ENCODE measurements at places on chromosomes 13 and 19.

DNA sequence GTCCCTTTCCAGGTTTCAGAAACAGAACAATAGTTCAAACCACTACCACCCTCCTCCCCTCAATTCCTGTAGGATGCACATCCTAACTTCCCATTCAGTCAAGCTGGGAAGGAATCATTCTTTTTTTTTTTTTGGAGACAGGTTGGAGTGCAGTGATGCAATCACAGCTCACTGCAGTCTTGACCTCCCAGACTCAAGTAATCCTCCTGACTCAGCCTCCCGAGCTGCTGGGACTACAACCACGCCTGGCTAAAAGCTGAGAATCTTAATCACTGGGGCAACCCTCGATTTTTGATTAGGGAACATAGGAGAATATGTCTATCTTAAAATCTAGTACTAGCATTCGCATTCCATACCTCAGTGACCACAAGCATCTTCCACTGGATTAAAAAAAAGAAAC, 146.2 kb downstream of the ABCC4 start:
- DNase-seq, result no peak

DNA sequence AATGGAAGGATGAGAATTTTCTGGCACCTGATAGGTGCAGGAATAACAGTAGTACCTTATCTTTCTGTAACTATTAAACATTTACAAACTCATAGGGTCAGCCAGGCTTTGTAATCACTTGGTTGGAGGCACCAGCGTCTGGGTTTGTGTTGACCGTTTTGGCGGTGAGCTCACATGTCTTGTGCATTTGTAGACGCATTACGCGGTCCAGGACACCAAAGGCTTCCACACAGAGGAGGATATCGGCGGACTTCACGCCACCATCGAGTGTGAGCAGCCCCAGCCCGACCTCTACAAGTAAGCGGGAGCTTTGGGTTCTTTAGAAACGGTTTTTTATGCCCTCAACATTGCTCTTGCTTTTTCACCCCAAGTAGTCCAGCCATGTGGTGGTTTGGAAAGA, 129.3 kb downstream of the ATP11A start:
- DNase-seq, result no peak

DNA sequence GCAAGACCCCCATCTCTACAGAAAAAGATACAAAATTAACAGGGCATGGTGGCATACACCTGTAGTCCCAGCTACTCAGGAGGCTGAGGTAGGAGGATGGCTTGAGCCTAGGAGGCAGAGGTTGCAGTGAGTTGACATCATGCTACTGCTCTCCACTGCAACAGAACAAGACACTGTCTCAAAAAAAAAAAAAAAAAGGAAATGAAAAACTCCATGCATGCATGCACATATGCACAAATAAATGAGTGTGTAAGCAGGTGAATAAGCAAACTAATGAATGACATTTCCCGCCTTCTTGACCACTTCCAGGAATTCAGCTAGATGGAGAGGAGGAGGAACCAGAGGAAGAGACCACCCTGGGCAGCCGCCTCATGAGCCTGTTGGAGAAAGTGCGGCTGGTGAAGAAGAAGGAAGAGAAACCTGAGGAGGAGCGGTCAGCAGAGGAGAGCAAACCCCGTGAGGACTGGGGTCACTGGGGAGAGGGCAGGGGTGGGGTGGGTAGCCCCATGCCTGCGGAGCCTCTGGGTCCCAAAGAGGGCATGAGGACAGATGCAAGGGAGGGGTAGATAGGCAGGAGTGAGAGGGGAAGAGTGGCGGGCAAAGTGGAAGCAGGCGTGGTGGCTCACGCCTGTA, 58.8 kb downstream of the RYR1 start:
- no peak for DNase-seq

DNA sequence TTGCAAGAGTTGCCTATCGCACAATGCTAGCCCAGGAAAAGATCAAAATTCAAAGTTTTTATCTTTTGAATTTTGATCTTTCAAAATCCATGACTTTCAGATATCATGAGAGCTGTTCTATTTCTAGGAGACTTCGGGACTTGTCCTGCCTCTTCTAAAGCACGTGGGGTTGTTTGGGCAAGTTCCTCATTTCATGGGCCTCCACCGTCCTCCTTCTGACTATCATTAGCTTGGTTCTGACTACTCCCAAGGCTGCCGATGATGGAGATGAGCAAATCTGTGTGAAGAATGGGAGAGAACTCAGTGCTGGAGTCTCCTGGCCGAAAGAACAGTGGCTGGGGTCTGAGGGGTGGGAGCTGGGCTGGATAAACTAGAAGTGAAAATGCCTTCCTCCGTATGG, 86.5 kb downstream of the COL4A1 start:
- no peak for DNase-seq

GRCh38 chr19:953445-954271, 27.8 kb downstream of the ARID3A start:
- no peak for DNase-seq

DNA sequence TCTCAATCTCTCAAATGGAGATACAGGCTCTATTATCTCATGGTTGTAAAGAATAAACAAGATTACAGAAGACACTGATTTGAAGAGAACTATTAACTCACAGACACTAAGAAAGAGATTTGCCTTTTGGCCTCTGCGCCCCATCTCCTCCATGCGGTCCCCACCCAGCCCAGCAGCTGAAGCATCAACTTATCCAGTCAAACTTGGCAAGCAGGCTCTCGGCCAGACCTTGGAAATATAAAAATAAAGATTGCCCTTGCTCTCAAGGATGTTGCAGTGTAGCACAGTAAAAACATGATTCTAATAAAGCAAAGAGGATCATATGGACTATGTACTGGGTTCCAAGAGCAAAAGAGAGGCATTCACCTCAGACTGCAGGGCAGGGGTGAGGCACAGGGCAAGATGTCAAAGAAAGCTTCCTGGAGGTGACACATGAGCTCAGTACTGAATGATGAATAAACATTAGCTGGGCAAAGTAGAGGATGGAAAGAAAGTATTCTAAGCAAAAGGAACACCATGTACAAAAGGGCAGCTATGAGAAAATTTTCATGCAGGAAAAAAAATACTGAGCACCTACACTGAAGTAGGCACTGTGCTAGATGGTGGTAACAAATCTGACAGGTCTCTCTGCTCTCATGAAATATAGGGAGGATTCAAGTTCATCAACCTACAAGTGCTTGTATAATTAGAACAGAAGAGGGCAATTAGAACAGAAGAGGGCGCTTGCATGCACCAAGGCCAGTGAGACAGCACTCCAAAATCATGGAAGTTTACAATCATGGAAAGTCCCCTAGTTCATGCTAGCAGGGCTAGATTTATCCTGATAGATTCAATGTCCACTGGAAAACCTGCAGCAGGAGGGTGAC, 85.0 kb downstream of the SACS start:
- DNase-seq, result peak; percentile 43

- no peak for DNase-seq
These were observed 31.2 kb downstream of the ZNF536 start for GRCh38 chr19:30403203-30403985.

- DNase-seq, result no peak
These were observed 126.6 kb upstream of the KLF5 start for GRCh38 chr13:72932250-72932649.

DNA sequence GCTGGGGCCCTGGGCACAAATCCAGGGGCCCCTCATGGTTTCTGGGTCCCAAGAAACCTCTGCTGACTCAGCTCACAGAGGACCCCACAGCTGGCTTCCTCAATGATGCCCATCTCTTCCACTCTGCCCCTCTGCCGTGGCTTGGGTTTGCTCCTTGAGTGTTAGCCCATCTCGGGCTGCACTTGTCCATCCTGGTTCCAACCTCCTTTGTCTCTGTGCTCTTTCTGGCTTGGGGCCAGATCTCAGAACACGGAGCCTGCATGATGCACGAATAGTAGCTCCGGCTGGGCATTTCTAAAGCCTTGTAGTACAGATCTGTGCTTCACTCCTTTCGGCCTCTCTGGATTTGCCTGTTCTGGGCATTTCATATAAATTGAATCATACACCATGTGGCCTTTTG, 53.8 kb downstream of the F2RL3 start:
- no peak for DNase-seq

DNA sequence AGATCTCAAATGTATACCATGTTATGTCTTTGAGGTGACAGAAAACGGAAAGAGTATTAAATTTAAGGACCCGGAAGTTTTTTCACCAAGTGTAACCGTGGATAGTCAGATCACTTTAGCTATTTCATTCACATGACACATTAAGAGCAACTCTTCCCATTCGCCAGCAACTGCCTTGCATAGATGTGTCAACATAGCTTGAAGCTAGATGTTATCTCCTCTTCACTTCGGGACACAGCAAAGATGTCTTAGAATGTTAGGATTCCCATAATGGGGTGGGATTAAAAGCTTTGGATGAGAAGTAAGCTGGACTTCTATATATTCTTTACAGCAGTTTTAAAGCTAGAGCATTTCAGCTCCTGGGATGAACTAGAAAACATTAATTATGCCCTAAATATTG, 1135.9 kb upstream of the PCDH20 start:
- DNase-seq, result no peak

DNA sequence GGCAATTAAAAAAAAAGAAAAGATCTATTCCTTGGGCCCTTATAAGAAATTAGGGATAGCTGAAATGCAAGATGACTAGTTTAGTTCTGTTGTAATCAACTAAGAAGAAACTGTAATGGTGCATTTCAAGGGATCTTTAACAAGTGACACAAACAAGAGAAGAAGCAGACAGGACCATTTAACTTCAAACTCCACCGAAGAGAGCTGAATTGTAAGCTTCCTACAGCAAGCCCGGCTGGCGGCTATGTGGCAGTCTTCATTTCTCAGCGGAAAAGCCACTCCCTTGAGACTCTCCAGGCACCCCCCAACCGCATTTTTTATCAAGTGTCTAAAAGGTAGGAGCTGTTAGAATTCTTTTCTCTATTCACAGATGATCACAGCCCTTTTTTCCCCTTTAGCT, 305.2 kb upstream of the ZNF507 start:
- no peak for DNase-seq

DNA sequence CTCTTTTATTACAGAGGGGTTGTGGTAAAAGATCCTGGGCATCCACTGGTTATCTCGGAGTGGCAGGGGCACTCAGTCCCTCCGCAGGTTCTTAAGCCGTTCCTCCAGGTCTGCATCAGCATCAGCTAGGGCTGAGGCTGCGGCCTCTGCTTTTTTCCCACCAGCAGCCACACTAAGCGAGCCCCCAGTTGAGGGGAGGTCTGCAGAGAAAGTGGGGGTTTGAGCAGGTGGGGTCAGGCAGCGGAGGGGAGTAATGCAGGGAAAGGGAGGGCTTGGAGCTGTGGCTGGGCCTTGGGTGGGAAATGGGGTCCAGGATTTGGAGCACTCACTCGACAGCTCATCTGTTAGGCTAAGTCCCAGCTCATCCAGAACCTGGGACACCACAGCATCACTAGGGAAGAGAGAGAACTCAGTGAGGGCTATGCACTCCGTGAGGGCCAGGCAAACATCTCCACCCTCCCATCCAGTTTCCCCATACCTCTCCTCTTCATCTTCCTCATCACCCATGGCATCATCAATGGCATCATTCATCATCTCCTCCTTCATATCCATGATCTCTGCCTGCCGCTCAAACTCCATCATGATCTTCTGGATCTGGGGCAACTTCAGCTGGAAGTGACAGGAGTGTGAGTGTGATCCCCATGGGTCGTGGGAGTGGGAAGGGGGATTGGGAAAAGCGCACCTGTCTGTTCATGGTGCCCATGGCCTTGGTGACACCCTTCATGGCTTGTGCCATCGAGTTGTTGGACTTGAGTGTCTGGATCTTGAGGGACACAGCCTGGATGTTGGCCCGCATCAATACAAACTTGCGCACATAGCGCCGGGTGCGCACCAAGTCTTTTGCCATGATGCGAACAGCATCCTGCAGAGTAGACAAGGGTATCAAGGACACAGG, 3.1 kb downstream of the CHMP2A start:
- DNase-seq, result no peak

DNA sequence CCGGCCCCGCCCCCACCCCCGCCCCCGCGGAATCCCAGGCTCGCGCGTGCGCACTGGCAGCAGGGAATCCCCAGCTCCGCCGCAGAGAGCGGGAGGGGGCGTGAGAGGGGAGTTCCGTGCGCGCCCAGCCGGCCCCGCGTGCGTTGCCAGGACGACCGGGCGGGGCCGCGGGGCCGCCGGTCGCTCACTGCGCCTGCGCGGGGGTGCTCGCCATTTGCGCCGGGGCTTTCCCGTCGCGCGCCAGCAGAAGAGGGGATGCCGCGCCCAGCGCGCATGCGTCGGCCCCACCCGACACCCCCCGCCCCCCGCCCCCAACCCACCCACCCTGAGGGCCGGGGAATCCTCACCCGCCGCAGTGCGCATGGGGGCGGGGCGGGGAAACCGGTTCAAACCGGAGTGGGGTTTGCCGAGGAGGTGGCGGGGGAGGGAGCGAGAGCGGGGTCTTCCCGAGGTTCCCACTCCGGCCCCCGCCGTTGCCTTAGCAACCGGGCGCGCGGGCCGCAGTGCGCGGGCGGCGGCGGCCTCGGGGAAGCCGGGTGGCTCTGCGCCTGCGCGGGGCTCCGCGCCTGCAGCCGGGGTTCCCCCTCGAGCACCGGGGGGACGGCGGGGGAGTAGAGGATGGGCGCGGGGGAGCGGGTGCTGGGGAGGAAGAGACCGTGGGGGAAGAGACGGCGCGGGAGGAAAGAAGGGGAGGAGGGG, 15.1 kb downstream of the CCDC124 start:
- peak; percentile 98 for DNase-seq

DNA sequence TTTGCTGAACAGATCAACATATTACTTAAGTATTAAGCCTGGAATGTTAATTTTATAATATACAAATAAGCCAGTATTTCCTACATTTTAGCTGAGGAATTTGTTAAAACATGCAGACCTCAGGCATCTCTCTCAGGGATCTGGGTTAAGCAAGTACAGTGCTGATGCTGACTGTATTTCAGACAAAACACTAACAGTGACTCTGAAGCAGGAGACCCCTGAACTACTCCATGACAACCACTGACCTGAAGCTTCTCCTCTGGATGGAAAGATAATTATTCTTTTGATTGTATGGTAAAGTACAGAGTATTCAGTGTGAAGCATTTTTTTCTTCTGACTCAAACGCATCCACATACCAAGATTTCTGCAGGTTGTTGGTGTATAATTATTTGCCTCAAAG, 680.8 kb downstream of the LIG4 start:
- DNase-seq, result peak; percentile 22

DNA sequence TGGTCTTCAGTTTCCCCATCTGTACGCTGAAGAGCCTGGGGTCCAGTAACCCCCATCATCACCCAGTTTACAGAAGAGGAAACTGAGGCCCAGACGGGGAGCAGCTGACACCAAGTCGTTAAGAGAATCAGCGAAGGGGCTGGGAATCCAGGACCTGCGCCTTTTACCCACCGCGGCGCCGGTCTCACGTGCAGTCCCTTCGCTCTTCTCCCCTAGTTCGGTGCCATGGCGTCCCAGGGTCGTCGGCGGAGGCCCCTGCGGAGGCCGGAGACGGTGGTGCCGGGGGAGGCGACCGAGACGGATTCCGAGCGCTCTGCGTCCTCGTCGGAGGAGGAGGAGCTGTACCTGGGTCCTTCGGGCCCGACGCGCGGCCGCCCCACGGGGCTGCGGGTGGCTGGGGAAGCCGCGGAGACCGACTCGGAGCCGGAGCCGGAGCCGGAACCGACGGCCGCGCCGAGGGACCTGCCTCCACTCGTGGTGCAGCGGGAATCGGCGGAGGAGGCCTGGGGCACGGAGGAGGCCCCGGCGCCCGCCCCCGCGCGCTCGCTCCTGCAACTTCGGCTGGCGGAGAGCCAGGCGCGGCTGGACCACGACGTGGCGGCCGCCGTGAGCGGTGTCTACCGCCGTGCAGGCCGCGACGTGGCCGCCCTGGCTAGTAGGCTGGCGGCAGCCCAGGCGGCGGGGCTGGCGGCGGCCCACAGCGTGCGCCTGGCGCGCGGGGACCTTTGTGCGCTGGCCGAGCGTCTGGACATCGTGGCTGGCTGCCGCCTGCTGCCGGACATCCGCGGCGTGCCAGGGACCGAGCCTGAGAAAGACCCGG, 698 bp downstream of the BLOC1S3 start:
- DNase-seq, result peak; percentile 81

- DNase-seq, result no peak
These were observed 9.3 kb downstream of the SLC7A10 start for GRCh38 chr19:33216198-33216830.

All from GM23248 (cell line).